ENCODE measurements at places on chromosomes 2 and 18.

GRCh38 chr2:120028795-120029194 lies 15.9 kb downstream of the EPB41L5 start:
- no peak for DNase-seq

DNA sequence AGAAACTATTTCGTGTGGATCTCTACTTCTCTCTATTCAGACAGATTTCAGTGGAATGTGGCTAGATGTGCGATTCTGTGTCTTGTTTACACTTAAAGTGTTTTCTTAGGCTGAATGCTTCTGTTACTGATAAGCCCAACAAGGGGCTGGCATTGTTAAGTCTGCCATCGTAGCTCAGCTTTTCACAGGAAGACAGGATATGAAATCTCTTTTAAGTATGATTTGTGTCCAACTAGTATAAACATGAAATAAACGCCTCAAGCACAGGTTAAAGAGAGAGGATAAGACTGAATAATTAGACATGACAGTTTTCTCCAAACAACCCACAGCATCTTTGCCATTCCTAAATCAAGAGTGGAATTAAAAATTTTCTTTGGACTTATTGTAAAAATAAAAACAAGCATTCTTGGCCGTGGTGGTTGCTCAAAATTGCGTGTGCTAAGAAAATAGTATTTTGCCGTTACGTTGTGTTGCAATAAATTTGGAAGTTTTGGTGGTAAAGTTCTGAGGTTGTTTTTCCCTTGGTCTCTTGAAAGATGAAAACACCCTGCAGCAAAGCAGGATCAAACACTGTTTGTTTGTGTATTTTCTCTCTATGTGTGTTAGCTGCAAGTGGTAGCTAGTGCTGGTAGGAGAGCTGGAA lies 1.0 kb downstream of the VIT start:
- no peak for DNase-seq

- DNase-seq = no peak
Measured at GRCh38 chr2:60973705-60974104, 43.8 kb upstream of the PEX13 start.

GRCh38 chr2:86648681-86649080 lies 25.0 kb upstream of the RNF103 start:
- no peak for DNase-seq

DNA sequence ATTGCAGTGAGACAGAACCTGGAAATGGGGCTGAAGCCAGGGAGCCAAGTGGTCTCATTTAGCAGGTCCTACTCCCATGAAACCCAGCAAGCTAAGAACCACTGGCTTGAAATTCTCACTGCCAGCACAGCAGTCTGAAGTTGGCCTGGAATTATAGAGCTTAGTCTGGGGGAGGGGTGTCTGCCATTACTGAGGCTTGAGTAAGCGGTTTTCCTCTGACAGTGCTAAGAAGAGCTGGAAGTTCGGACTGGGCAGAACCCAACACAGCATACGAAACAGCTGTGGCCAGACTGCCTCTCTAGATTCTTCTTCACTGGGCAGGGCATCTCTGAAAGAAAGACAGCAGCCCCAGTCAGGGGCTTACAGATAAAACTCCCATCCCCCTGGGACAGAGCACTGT lies 305.7 kb upstream of the SETBP1 start:
- no peak for DNase-seq

DNA sequence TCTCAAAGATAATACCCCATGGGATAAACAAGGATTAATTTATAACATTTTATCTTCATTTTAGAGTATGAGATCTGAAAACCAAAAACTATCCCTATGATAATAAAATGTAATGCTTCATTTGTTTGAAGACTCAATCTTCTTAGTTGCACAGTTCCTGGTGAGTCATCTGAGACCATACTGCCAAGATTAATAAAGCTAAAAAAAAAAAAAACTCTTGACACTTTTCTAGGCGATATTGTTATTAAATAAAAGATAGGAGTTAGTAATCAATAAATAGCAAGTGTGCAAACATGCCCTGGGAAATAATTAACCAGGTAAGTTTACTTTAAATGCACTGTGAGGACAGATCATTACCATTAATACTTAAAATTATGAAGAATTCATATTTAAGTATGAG lies 83.9 kb downstream of the RPE start:
- DNase-seq = no peak
